ENCODE measurements at places on chromosomes 5 and 9.

- ATAC-seq: no peak
Observed at GRCh38 chr5:170113522-170113900, 7.8 kb downstream of the FOXI1 start.

DNA sequence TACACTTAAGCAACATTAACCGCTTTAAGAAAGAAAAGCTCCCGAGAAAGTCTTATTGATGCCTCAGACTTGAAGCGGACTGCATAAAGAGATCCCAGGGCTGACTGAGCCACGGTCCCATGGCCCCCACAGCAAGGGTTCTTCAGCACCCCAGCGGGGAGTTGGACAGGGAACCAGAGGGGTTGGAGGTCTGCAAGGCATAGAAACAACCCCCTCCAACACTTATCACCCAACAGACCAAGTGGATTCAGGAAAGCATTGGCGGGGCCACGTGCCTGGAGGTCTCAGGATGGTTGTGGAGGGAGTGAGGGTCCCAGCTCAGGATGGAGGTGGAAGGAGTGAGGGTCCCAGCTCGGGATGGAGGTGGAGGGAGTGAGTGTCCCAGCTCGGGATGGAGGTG, 143.7 kb upstream of the IRX2 start:
- no peak for ATAC-seq

DNA sequence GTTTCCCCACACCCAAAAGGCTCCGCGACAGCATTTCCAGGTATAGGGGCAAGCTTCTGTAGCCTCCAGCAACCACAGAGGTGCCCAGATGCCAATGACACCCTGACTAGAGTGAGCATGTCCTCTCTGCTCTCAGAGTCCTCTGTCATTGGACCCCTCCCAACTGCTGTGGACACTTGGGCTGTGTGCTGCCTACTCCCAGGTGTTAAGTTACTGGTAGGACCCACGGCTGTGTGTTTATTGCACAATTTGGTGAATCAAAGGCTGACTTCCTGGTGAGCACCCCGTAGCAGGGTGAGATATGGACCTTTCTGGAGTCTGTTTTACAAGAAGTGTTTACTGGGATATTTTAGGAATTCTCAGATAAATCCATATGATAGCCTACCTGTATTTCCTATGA, 36.0 kb downstream of the SH3GL2 start:
- no peak for ATAC-seq

DNA sequence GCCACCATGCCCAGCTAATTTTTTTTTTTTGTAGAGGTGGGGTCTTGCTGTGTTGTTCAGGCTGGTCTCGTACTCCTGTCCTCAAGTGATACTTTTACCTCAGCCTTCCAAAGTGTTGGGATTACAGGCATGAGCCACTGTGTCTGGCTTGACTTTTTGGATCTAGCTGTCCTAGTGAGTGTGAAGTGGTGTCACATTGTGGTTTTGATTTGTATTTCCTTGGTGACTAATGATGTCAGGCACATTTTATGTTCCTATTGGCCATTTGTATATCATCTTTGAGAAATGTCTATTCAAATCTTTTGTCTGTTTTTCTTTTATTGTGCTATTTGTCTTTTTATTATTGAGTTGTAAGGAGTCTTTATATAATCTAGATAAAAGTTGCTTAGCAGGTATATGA, 53.5 kb upstream of the MCCC2 start:
- ATAC-seq: no peak

- ATAC-seq: peak; percentile 51
Observed at GRCh38 chr5:159850160-159850559, 66.1 kb upstream of the ADRA1B start.

Data from esophagus mucosa (tissue), 1 donor.